Lung (tissue), 17 donors: ENCODE measurements at places on chromosomes 3 and 15. TPM values are rescaled to one million over a fixed set of nuclear protein-coding genes. Genes with fewer than 3 reads are reported as not detected.

The FAM174B gene
- total RNA-seq, result 59.6 TPM

DNA sequence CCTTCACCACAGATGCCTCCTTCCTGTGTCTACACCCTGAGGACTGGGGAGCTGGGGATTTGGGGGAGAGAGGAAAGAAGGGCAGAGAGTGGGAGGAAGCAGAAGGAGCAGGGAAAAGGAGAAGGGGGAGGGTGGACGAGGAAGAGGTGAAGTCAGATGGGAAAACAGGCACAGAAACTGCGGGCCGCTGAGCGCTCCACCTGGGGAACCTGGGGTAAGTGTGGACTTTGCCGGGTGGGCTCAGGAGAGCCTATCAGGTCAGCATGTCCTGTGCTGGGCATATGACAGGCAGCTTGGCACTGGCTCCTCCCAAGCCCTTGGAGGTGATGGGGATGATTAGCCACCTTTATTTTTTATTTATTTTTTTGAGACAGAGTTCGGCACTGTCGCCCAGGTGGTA is 62.6 kb downstream of the CORO2B start:
- no peaks in the 10 kb centered on the region for H3K27me3 ChIP-seq
- no peak overlapping the region for H3K4me3 ChIP-seq
- no peaks in the 10 kb centered on the region for H3K36me3 ChIP-seq

- DNase-seq, result no peak
- H3K36me3 ChIP-seq, result no peaks in the 10 kb centered on the region
- peaks cover 14% of the 10 kb centered on the region for H3K4me1 ChIP-seq
- no peak overlapping the region for H3K4me3 ChIP-seq
Observed at GRCh38 chr15:62546628-62547027, 381.5 kb upstream of the C2CD4B start.

GRCh38 chr3:123341-123740 is 73.2 kb upstream of the CHL1 start:
- no peak for DNase-seq
- H3K27ac ChIP-seq, result no peak overlapping the region
- no peak overlapping the region for H3K4me3 ChIP-seq
- no peaks in the 10 kb centered on the region for H3K4me1 ChIP-seq
- H3K27me3 ChIP-seq, result no peaks in the 10 kb centered on the region

DNA sequence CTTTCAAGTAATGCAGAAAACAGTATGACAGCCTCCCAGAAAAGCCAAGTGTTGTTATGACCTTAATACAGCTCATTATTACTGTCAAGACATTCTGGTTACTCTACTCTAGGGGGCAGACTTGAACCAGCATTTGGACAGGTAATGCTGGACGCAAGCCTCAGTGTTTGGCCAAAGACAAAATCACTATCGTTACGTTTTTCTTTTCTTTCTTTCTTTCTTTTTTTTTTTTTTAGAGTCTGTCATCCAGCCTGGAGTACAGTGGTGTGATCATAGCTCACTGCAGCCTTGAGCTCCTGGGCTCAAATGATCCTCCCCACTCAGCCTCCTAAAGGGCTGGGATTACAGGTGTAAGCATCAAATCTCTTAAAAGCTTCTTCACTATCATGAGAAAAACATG is 29.4 kb upstream of the TMEM45A start:
- no peak overlapping the region for H3K27ac ChIP-seq
- no peaks in the 10 kb centered on the region for H3K36me3 ChIP-seq
- no peak for DNase-seq
- no peak overlapping the region for H3K4me3 ChIP-seq
- no peaks in the 10 kb centered on the region for H3K27me3 ChIP-seq

- no peak overlapping the region for H3K4me3 ChIP-seq
- DNase-seq, result no peak
- H3K27me3 ChIP-seq, result no peaks in the 10 kb centered on the region
- H3K27ac ChIP-seq, result no peak overlapping the region
Observed at GRCh38 chr3:193389335-193389734, 10.8 kb upstream of the ATP13A5 start.

The GOLGA8S gene
- total RNA-seq, result 0.40 TPM

DNA sequence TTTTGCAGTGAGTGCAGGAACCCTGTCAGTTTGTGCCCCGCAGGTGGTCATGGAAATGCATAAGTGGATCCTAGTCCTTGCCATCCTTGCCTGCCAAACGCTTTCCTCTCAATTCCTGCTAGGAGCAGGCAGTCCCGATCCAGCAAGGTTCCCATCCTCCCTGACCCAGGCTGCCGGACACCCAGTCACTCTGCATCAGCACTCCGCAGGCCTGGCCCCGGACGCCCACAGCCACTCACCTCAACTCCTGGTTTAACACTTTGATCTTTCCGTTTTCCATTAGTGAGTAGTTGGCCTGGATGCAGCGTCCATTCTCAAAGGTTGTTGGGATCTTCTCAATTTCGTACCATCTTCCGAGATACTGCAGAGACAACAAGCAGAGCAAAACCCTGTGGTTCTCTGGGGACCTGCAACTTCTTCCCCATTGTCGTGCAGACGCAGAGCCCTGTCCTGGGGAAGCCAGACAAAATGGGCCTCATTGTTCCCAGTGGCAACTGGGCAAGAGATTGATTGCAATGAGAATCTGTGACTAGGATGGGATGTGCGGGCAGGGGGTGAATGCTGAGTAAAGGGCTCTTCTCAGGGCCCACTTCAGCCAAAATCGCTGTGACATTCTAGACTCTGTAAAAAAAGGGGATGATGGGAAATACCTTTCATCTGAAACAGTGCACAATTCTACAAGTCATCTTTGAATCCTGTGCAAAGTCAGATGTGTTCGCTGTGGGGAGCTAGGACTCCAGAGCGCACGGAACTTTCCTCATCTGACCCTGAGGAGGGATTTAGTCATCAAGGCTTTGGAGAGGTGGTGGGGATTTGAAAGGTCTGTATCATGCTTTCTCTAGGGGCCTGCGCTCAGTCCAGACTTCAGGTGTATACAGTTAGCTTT is 9.9 kb downstream of the APOD start:
- H3K4me3 ChIP-seq, result no peak overlapping the region
- H3K4me1 ChIP-seq, result peaks cover 8% of the 10 kb centered on the region
- no peak for DNase-seq
- H3K27ac ChIP-seq, result no peak overlapping the region
- peaks cover 1% of the 10 kb centered on the region for H3K36me3 ChIP-seq

The SLC12A8 gene
- 9.8 TPM for total RNA-seq

The NIT2 gene
- total RNA-seq, result 42.0 TPM

The SLC24A5 gene
- not detected for total RNA-seq

The CCR9 gene
- total RNA-seq, result not detected

The SNX22 gene
- 20.3 TPM for total RNA-seq

The RLBP1 gene
- total RNA-seq, result not detected

The STAC gene
- total RNA-seq, result 3.1 TPM

- DNase-seq, result peak; percentile 90
- peaks cover 31% of the 10 kb centered on the region for H3K36me3 ChIP-seq
- no peaks in the 10 kb centered on the region for H3K27me3 ChIP-seq
- no peak overlapping the region for H3K4me3 ChIP-seq
- H3K27ac ChIP-seq, result no peak overlapping the region
Observed at GRCh38 chr15:90071220-90071807, 31.0 kb downstream of the IDH2 start.

DNA sequence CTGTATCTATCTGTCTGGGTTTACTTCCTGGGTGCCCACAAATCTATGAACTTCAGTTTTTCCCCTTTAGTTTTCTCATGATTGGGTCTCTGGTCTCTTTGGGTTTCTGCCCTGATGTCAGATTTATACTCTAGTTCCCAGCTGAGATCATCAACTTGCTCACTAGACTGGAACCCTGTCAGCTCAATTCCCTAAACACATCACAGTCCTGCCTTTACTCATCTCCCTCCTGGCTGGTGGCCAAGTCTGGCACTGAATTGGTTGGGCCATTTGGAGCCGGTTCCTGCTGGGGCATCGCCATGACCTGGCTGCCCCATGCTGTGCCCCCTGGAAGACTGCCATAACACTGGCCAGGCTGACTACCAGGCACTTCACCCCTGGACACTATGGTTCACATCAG is 345.3 kb downstream of the CHST2 start:
- no peak overlapping the region for H3K27ac ChIP-seq
- H3K36me3 ChIP-seq, result no peaks in the 10 kb centered on the region
- H3K4me1 ChIP-seq, result no peaks in the 10 kb centered on the region

DNA sequence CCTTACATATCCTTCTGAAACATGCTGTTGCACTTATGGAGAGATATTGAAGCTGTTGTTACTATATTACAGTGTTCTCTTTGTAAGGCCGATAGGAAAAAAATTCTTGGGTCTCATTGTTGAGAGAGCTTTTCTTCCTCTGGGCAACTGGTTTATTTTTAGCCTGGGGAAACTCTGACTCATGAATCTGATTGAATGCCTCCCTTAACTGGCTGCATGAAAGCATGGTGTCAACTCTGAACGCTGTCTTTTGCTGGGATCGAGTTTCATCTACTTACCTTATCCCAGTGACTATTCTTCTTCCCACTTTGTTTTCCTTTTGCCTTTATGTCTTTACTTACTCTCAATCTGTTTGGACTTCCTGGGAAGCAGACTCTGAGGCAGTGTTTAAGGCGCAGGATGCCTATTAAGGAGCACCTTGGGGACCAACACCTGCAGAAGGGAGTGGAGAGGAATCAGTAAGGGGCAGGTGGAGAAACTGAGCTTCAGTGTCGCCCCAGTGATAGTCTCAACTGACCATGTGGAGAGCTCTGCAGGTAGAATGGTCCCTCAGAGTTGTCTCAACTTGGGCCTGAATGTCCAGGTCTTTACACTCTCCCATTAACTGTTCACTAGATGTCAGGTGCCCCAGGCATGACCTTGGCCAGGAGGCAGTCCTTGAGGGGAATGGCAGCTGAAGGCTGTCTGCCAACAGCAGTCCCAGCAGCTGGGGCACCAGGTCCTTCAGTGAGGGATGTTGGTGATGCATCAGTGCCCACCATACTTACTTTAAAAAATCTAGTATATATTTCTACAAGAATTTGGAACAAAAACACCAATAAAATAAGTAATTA is 88.9 kb upstream of the CCNL1 start:
- H3K36me3 ChIP-seq, result no peaks in the 10 kb centered on the region
- H3K4me1 ChIP-seq, result no peaks in the 10 kb centered on the region
- H3K27ac ChIP-seq, result peak overlapping the region; percentile 79
- DNase-seq, result no peak

- no peak overlapping the region for H3K27ac ChIP-seq
- H3K4me1 ChIP-seq, result no peaks in the 10 kb centered on the region
- H3K4me3 ChIP-seq, result no peak overlapping the region
- no peaks in the 10 kb centered on the region for H3K36me3 ChIP-seq
- DNase-seq, result no peak
Observed at GRCh38 chr15:92343924-92344643, 49.6 kb upstream of the ST8SIA2 start.

The APPL1 gene
- 55.2 TPM for total RNA-seq

GRCh38 chr15:51505251-51505650 is 117.3 kb downstream of the DMXL2 start:
- no peaks in the 10 kb centered on the region for H3K27me3 ChIP-seq
- H3K27ac ChIP-seq, result no peak overlapping the region
- peaks cover 6% of the 10 kb centered on the region for H3K36me3 ChIP-seq
- no peaks in the 10 kb centered on the region for H3K4me1 ChIP-seq
- DNase-seq, result no peak

- H3K4me3 ChIP-seq, result no peak overlapping the region
- DNase-seq, result no peak
- no peaks in the 10 kb centered on the region for H3K4me1 ChIP-seq
- no peaks in the 10 kb centered on the region for H3K36me3 ChIP-seq
- no peaks in the 10 kb centered on the region for H3K27me3 ChIP-seq
Observed at GRCh38 chr15:77085297-77085696, 14.4 kb upstream of the TSPAN3 start.

The SLC51A gene
- 1.1 TPM for total RNA-seq

- H3K4me3 ChIP-seq, result peak overlapping the region; percentile 94
- peak; percentile 65 for DNase-seq
- H3K27me3 ChIP-seq, result no peaks in the 10 kb centered on the region
- peaks cover 12% of the 10 kb centered on the region for H3K4me1 ChIP-seq
- peak overlapping the region; percentile 96 for H3K27ac ChIP-seq
Observed at GRCh38 chr15:74616366-74616939, 817 bp downstream of the CLK3 start.

The AHSG gene
- 0.20 TPM for total RNA-seq

DNA sequence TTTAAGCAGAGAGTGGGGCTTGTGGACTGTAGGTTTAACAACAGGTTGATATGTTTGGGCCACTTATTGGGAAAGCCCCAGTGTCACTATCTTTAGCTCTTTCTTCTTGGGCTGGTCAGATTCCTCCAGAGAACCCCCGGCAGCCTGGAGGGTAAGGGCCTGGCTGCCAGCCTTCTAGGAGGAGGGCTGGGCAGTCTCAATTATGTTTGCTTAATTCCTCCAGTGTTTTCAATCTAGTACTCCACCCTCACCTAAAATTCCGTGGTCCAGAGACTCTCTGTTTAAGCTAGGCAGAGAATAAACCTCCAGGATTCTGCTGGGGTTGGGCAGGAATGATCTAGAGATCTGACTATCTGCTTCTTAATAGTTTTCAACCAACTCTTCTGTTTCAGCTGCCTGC is 5.3 kb downstream of the ASB14 start:
- no peak overlapping the region for H3K4me3 ChIP-seq
- H3K27me3 ChIP-seq, result no peaks in the 10 kb centered on the region
- H3K4me1 ChIP-seq, result no peaks in the 10 kb centered on the region
- no peaks in the 10 kb centered on the region for H3K36me3 ChIP-seq

The ONECUT1 gene
- total RNA-seq, result 0.18 TPM

The MEGF11 gene
- 1.5 TPM for total RNA-seq

The EFCC1 gene
- total RNA-seq, result 5.2 TPM

The ARHGEF26 gene
- 34.8 TPM for total RNA-seq

The DPPA2 gene
- not detected for total RNA-seq

The NANOGP8 gene
- total RNA-seq, result 0.88 TPM

The MAGI1 gene
- total RNA-seq, result 38.9 TPM

DNA sequence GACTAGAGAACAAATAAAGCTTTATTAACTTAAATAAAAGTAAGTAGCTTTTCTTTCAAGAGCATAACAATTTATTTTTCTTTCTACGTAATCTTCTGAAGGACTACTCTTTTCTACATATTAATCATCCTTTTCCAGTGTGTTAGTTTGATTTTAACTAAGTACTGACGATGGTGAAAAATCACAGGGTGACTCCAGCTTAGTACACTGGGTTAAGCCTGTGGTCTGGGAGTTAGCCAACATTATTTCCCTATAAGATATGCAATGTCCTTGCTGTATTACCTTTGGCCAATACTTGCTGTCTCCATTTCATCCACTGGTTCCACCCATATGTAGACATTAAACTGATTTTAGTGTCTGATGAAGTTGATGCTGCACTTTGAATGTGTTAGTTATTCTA is 508.6 kb upstream of the SUCLG2 start:
- peak; percentile 8 for DNase-seq
- H3K4me1 ChIP-seq, result peaks cover 2% of the 10 kb centered on the region
- H3K4me3 ChIP-seq, result no peak overlapping the region
- no peaks in the 10 kb centered on the region for H3K27me3 ChIP-seq
- no peak overlapping the region for H3K27ac ChIP-seq

- no peak for DNase-seq
- H3K27ac ChIP-seq, result no peak overlapping the region
- H3K4me1 ChIP-seq, result no peaks in the 10 kb centered on the region
- no peaks in the 10 kb centered on the region for H3K27me3 ChIP-seq
Observed at GRCh38 chr3:191137708-191138107, 61.3 kb upstream of the OSTN start.

The HDC gene
- 0.82 TPM for total RNA-seq
